NCI-H2171 (cell line): ENCODE measurements at places on chromosomes 2 and 18.

GRCh38 chr18:10234912-10235660, 219.3 kb upstream of the APCDD1 start:
- no peak for DNase-seq

DNA sequence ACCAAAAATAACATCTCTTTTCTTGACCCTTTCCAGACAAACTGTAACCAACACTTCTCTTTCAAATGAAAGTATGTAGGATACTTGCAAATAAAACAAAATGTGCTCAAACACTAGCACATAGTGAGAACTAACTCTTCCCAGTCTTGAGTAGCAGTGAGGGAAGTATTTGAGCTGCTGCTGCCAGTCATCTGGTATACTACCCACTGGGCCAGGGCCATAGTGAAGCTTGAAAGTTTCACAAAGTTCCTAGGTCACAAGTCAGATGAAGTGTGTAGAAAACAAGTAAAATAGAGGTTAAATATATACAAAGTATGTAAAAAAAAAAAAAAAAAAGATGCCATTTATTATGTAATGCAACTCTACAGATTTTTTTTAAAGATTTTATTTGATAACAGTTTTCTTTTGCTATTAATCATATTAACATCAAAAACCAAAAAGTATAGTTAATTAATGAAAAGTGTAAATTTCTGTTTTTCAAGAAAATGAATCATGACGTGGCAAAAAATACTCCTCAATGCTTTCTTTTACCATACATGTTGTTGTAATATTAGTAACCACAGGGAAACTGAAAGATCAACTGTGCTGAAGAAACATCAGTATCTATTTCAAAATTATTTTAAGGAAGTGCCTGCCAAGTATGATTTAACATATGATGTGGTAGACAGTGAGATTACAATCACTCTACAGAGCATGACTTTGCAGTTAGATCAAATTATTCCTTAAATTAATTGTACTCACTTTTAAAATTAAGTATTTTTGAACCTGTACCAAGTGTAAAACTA, 21.6 kb upstream of the TRIB2 start:
- DNase-seq, result no peak

GRCh38 chr18:65214456-65214855, 536.4 kb upstream of the CDH7 start:
- DNase-seq, result no peak

- no peak for DNase-seq
Measured at GRCh38 chr2:39568561-39569006, 97.1 kb upstream of the TMEM178A start.

GRCh38 chr2:26847307-26847654, 651 bp upstream of the DPYSL5 start:
- peak; percentile 21 for DNase-seq

DNA sequence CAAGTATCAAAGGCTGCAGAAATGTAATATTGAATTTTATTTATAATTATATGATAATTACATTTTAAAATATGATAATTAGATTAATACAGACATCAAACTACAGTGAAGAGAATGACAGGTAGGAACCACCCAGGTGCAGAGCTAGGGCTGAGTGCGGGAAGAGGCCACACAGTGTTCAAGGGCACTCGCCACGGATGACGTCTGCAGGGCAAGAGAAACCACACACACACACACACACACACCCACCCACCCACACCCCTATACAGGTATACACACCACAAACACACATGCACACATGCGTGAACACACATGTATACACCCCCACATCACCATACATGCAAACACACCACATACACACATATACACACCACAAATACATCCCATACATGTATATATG, 41.2 kb downstream of the MBP start:
- no peak for DNase-seq

- no peak for DNase-seq
Measured at GRCh38 chr2:237585590-237586221, 4.8 kb downstream of the RAB17 start.
